Stimulated activated CD4-positive, alpha-beta T cell treated with anti-CD3 and anti-CD28 coated beads, Interleukin-1b, Interleukin-23, amount 100 ng/mL, for 24 hours (primary cell): ENCODE measurements at places on chromosomes 7 and 10.

GRCh38 chr10:26031300-26031699 lies 97.3 kb downstream of the MYO3A start:
- DNase-seq = no peak

GRCh38 chr7:101140746-101141382 lies 13.4 kb upstream of the AP1S1 start:
- DNase-seq = no peak

- no peak for DNase-seq
Measured at GRCh38 chr7:158106272-158106671, 481.4 kb downstream of the PTPRN2 start.

DNA sequence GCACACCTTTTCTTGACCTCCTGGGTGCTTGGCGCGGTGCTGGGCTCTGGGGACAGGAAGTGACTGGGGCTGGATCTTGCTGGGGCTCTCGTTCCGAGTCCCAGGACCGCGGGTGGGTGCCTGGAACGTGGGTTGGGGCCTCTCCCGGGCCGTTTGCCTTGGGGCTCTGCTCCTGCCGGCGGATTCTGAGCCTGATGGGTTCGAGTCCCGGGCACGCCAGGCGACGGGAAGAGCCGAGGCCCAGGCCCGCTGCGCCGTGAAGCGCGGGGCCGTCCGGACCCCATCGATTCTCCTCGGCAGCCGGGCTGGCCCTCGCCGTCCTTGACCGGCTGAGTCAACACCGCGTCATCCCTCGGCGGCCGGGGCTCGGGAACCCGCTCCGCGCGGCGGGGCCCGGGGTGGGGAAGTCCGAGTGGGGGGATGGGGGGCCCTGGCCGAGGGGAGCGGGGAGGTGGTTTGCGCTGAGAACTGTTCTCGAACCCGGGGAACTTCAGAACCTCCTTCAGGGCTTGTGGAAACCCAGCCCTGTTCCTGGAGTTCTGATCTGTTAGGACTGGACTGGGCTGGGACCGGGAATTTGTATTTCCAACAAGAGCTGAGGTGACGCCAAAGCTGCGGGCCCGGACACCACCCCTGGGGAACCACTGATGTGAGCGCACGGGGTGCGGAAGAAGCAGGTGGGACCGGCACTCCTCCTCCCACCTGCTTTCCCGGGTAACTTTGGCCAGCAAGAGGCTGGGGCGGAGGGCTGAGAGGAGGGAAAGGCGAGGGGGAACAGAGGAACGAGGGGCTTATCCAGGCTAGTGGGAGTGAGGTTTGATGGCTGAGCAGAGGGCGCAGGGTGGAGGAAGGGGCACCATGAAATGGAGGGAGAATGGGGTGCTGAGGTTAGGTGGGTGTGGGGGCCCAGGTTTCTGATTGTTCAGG lies 6.2 kb downstream of the HHEX start:
- DNase-seq = no peak

GRCh38 chr7:95472581-95473161 lies 13.1 kb upstream of the ASB4 start:
- DNase-seq = no peak

DNA sequence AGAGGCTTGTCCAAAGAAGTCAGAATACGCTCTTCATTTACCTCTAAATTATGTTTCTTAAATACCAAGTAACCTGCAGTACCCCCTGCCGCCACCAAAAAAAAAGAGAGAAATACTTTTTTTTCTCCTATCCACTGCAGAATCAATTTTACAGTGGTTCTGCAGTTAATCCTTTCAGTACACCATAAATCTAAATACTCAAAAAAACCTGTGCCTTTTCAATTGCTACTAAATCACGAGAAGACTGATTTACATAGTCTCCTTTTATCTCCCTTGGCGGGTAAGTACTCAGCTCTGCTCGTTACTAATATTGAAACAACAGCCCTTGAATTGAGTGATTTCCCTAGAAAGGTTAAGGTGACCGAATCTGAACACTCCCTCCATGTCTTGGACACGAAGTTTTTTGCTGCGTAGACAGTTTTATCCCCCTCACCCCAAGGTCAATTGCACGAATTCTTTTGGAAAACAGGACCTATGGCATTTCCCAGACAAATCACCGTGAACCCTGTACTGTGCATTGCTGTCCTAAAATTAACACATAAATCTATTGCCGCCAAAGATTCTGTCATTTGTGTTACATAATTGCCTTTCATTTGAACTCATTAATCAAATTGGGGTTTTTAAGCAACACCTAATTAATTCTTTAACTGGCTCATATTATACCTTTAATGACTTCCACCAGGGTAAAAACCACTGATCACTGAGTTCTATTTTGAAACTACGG lies 512 bp upstream of the VIM start:
- no peak for DNase-seq

- DNase-seq = no peak
Measured at GRCh38 chr7:39880556-39880955, 69.5 kb upstream of the CDK13 start.

GRCh38 chr10:33900596-33900995 lies 566.1 kb upstream of the NRP1 start:
- no peak for DNase-seq

DNA sequence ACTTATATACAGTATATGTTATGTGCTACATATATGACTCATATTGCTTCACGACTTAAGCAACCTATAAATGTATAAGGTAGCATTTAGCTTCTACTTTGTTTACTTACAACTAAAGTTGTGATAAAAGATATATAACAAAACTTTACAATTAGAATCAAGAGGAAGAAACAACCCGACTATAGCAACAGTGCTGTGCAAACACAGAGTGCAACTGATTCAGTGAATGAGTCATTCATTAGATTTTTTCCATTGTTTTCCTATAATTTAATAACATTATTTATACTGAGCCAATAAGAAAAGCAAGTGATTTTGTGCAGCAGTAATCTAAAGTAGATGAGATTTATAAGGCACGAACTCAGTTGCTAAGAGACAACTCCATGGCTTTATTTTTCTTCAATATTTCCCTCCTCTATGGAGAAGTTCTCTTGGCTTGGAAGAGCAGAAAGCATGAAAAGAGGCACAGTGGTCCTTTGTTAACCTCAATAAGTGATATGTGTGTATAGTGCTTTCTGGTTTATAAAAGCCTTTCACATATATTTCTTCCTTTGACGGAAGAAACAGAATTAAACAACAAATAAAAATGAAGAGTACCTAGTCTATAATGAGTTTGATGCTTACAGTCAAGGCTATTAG lies 19.8 kb downstream of the CEP41 start:
- no peak for DNase-seq

DNA sequence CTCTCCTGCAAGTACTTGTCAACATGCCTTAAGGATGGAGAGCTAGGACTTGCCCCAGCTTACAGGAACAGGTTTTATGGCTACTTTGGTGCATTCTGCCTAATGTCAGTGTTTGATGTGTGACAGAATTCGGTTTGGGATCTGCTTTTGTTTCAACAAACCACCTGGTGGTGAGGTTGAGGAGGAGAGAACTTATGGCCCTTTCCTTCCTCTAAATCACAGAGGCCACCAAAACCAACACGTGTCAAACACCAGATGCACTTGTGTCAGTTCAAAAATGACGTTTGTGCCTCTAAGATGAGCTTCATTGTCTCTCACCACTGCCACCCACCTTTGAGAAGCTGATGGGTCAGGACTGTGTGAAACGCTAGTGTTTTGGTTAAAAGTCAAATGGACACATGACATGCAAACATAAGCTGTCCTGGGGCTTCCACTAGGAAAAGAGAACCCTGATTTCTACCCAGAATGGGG lies 83.9 kb downstream of the OSBPL3 start:
- DNase-seq = no peak

DNA sequence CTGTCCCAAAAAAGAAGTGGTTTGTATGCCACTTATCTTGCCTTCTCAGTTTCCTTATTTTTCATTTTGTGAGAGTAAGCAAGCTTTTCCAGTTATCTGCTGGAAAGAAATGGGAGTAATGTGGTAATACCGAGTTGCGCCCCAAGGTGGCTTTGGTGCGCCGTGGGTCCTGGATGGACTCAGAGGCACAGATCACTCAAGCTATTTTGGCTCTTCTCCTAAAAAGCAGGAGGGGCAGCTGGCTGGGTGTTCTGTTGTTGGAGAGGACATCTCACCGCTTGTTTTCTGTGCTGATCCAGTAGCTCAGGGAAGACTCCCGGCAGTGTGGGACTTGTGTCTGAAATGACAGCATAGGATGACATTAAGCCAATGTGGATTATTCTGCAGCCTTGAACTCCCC lies 16.4 kb downstream of the PRKRIP1 start:
- no peak for DNase-seq

GRCh38 chr10:77391605-77392235 lies 245.9 kb downstream of the KCNMA1 start:
- peak; percentile 6 for DNase-seq

GRCh38 chr7:150572496-150572895 lies 5.3 kb downstream of the GIMAP4 start:
- DNase-seq = no peak

GRCh38 chr10:84583501-84583900 lies 255.1 kb downstream of the CCSER2 start:
- no peak for DNase-seq

DNA sequence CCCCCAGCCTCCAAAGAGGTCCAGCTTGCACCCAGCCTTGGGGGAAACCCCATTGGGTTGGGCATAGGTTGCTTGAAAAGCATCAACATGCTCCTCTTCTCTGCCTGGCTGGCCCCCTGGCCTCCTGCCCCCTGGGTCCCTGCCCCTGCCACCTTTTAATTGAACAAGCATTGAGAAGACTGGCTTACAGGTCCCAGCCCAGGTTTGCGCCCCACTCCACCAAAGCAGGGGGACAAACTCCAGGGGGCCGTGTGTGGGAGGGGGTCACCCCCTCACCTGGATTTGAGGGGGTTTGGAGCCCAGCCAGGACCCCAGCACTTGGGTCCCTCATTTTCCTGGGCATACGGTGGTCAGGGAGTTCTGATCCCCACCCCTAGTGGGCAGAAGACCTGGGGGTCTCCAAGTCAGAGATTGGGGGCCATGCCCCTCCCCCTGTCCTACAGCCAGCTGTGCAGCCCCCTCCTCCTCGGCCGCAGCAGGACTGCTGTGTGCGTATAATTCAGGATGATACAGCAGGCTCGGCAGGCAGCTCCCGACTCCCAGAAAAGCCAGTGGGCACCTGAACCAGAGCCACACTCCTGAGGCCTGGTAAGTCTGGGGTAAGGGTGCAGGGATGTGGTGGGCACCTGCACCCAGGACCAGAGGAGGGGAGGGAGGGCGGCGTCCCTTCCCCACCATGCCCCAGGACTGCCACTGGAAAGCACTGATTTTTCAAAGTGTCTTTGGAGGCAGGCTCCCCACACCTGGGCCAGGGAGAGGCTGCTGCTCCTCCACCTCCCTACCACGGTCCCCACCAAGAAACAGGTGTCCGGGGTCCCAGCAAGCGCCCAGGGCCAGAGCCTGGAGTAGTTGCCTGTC lies 1.7 kb downstream of the ELFN1 start:
- DNase-seq = no peak

GRCh38 chr10:111142092-111142768 lies 65.4 kb downstream of the ADRA2A start:
- DNase-seq = no peak

DNA sequence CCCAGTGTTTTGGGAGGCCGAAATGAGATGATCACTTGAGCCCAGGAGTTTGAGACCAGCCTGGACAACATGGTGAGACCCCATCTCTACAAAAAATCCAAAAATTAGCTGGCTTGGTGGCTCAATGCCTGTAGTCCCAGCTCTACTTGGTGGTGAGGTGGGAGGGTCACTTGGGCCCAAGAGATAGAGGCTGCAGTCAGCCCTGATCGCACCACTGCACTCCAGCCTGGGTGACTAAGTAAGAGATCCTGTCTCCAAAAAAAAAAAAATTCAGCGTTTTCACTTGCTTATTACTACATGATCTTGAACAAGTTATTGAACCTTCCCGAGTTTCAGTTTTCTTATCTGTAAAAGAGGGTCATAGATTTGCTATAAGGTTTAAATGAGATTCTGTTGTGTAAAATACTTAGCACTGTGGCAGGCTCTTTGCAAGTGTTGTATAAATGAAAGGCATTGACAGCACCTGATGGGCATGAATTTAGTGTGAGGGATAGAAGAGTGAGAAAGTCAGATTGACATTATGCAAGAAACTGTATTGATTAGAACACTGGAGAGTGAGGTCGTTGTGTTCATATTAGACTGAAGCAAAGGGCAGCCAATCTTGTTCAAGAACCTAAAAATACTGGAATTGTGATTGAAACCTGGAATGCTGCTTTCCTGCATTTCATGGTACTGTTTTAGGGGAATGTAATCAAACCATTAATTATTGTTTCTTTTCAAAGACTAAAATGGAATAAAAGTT lies 136.8 kb downstream of the LCOR start:
- DNase-seq = no peak

DNA sequence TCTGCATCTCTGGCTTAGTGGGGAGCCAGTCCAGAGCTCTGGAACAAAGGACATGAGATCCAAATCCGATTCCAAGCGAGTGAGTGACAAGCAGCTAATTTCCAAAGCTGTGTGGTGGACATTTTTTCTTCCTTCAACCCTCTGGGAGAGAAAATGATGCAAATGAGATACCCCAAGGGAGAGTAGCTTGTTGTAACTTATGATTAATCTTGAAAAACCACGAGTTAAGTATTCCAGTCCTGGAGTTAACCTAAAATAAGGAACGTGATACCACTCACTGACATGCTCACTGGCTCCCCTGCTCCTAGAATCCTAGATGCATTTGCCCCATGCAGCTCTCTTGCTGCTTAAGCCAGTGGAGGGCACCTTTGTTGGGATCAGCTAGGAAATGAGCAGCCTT lies 116.0 kb upstream of the HABP2 start:
- no peak for DNase-seq

DNA sequence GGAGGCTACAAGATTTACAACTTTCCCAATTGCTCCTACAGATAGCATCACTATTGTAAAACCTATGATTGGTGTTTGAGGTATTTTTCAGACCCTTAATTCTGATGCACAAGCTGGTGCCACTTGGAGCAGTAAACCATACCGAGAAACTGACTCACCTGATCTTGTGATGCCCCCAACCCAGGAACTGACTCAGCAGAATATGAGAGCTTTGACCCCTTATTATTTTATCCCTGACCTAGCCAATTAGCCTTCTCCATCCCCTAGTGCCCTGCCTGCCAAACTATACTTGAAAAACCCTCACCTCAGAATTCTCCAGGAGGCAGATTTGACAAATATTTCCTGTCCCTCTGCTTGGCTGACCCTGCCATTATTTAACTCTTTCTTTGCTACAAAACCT lies 585.9 kb upstream of the GHITM start:
- DNase-seq = no peak

- no peak for DNase-seq
Measured at GRCh38 chr7:33722383-33723101, 182.8 kb upstream of the BMPER start.

- no peak for DNase-seq
Measured at GRCh38 chr10:75994357-75995040, 563.1 kb downstream of the LRMDA start.
